IPS DF 19.7 (cell line): ENCODE measurements at places on chromosomes 2 and 18.

GRCh38 chr2:187994464-187995331 is 297.0 kb upstream of the GULP1 start:
- no peak for DNase-seq

DNA sequence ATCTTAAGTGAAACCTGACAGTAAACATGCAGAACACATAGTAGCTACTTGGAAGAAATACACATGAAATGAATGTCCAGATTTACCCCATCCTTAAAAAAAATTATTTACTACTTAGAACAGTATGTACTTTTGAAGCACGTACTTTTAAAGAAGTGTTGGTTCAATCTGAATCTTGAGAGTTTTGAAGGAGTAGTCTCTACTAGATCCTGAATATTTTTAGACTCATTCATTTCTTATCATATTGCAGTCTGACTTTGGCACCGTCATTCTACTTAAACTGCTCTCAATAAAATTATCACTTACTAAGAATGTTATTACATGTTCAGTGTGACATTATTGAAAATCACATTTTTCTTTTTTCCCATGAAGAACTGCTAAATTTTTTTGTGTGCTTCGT is 187.8 kb downstream of the DPP4 start:
- DNase-seq: no peak

- DNase-seq: no peak
Measured at GRCh38 chr2:201950606-201951005, 83.0 kb upstream of the FZD7 start.

DNA sequence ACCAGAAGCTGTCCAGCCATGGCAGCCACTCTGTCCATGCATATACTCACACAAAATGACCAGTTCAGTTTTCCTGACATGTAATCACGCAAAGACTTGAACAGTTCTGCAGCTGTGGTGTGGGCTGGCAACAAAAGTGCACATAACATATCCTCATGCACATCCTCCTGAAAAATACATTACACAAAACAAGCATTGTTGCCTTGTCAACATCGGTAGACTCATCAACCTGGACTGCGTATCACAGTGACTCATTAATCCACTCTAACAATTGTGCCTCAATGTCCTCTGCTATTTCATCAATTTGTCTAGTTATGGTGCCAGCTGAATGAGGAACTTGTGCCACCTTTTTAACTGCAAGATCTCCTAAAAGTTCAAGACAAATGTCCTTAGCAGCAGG is 19.5 kb downstream of the RBKS start:
- DNase-seq: no peak

- no peak for DNase-seq
Measured at GRCh38 chr2:83051538-83052170, 1407.4 kb downstream of the SUCLG1 start.

- DNase-seq: no peak
Measured at GRCh38 chr18:48670751-48671560, 132.1 kb downstream of the CTIF start.

- DNase-seq: no peak
Measured at GRCh38 chr2:134167015-134167414, 86.9 kb upstream of the MGAT5 start.

DNA sequence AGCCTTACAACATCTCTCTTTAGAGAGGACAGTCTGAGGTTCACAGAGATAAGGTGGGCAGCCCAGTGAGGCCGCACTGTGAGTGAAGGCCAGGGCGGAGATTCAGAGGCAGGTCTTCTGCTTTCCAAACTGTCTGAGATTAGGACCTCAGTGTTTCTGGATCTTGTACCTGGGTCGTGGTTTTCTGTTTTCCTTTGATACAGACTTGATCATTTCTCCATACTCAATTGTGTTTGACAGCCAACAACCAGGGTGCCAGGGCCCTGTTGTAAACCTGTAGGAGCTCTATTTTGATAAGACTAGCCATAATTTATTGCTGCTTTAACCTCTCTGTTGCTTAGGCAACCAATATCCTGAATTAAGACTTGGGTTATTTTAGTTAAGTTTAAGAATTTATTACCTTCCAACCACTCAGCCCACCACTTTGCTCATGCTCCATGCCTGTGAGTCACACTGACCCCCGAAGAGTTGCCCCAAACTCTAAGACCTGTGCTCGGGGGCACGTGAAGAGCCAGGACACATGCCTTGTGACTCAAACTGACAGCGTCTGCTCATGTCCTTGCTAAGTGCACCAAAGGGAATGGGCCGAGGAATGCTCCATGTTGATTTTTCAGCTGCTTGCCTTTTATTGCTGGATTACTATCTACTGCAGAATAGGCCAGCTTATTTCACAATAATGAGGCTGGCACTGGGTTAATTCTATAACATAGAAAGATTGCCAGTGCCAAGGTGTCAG is 248.6 kb downstream of the BCL2 start:
- no peak for DNase-seq

- DNase-seq: no peak
Measured at GRCh38 chr2:64086347-64087082, 57.7 kb downstream of the PELI1 start.

DNA sequence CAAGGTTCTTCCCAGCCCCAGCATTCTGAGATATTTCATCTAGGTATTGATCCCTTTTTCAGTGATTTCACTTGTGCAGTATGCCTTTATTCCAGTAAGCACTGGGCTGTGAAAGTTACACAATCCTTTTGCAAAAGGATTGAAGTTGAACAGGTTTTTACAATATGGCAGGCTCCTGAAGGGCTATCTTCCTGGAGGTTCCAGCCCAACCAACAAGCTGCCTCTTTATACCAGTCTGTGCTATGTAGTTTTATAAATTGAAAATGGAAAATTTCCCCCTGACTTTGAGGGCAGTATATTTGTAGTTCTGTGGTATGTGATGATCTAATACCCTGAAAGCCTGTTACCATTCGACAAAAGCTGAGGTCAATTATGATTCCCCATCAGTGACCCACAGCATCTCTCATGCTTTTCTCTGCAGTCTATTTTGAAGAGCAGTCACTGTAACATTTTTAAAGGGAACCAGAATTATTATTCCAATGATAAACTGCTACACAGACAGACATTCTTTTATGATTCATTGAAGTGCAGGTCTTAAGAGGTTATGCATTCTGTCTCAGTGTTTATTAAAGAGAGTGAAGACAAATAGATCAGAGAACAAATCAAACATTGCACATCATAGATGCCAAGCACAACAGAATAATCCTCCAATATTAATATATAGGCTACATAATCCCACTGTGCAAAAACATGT is 35.2 kb upstream of the STPG4 start:
- DNase-seq: no peak

DNA sequence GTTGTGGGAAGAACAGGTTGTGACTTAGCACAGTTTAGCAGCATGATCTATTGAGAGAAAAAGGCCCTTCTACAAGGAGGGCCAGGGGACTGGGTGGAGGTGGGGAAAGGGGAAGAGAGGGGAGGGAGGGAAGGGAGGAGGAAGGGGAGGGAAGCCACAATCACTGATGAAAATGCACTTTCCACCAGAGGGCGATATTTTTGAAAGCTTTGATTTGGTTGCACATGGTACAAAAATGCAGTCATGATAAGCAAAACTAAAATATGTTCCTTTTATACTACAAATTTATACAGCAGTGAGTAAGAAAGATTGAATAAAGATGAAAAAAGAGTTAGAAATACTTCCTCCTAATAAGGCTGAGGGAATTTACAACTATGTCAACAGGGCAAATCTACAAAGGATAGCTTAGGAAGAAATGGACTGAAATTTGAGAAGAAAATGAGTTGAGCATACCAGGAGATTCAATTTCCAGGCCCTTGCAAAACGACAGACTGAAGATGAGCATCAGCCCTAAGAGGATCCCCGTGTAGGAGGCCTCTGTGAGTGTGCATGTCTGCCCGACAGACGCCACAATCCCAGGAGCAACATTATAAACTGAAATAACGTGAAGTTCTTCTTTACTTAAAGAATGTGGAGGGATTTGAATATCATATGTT is 17.2 kb downstream of the SH3YL1 start:
- DNase-seq: no peak

DNA sequence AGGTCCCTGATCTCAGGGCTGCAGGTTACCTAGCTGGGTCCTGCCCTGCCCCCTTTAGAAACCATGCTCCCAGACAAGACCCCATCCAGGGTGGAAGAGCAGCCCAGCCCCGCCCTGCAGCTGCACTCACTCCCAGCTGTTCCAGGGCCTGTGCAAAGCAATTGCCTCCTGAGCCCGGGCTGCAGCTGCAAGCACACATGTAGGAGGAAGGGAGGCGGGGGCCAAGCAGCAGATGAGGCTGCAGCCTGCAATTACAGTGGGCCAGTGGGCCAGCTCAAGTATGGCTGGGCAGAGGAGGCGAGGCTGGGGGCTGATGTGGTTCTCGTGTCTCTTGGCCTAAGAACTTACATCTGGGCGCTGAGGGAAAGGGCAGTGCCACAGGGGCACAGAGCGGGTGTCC is 65.4 kb upstream of the TUBA3E start:
- no peak for DNase-seq

DNA sequence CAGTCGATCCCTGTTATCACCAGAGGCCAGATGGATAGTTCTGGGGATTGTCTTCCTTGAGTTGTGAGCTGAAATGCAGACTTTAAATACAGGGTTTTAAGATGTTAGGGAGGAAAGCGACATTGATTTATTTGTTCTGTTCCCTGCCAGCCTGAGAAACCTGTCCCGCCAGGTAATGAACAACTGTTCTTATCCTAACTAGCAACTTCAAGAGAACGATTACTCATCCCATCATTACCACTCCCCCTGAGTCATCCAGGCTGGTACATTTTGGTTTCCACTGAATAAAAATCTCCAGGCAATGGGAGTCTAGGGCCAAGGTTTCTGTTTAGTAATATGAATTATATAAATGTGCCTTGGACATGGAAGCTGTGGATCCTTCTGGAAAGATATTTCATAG is 131.2 kb downstream of the LYPD6B start:
- no peak for DNase-seq

GRCh38 chr18:50944245-50944932 is 23.5 kb upstream of the ELAC1 start:
- no peak for DNase-seq

DNA sequence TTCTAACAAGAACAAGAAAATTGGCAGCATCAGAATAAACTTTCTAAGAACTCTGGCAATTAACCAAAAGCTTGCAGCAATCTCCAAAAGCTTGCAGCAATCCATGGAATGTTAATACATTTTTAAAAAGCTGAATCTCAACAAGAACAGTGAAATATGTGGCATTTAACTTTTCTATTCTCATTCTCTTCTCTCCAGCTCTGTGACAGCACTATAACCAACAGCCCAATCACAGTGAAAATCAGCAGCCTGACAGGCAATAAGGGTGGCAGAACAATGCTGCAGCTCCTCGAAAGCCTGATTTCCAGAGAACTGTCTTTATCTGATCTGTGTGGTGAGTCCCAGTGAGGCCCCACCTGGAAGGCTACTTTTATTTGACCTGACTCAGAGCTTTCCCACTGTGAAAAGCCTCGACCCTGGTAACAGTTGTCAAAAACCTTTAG is 60.0 kb downstream of the TMEM131 start:
- DNase-seq: no peak

DNA sequence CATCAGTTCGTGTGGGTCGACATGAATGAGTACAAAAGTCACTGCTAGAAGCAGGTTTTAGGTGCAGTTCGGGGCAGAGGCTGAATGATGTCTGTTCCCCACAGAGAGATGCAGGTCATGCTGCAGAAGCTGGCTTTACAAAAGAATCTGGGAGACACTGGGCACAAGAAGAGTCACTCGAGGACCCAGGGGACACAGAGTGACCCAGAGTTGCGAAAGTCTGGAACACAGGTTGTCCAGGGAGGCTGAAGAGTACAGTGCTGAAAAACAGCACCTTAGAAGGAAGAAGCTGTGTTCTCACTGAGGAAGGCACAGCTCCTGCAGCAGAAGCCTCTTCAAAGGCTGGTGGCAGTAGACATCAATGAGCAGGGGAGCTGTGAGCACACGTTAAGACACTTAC is 14.8 kb downstream of the CACNB4 start:
- no peak for DNase-seq

DNA sequence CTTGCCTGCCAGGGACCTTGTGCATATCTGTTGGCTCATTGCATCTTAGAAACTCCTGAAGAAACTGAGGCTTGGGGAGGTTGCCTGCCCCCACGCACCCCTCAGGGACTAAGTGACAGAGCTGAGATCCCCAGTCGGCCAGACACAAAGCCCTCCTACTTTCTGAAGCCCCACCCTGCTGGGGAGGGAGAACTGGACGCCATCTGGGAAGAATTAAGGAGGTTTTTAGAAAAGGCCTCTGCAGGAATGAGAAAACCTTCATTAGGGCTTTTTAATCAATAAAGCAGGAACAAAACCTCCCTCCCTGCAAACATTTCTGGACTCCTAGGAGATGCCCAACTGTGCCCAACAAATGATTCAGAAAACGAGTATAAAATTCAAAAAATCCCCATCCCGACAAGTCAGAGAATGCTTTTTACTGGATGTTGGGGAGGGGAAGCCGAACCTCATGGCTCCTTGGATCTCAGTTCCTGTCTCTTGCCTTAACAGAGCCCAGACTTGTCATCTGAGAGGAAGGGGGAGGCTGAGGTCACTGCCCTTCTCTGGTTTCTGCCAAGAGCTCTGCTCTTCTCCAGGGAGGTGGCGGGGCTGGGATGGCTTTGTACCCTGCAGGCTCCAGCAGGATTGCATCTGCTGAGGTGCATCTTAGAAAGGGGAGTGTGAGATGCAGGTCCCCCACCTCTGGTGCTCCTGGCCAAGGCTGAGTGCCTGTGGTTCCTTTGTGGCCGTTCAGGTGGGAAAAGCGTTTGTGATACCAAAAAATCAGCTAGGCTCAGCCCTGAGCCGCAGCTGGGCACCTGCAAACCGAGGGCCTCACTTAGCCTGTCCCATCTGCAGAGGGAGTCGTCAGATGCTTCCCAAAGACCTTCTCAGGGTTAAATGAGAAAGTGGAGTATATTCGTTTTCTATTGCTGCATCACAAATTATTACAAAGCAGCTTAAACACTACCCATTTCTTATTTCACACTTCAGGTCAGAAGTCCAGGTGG is 142.4 kb downstream of the ZFP36L2 start:
- DNase-seq: no peak

DNA sequence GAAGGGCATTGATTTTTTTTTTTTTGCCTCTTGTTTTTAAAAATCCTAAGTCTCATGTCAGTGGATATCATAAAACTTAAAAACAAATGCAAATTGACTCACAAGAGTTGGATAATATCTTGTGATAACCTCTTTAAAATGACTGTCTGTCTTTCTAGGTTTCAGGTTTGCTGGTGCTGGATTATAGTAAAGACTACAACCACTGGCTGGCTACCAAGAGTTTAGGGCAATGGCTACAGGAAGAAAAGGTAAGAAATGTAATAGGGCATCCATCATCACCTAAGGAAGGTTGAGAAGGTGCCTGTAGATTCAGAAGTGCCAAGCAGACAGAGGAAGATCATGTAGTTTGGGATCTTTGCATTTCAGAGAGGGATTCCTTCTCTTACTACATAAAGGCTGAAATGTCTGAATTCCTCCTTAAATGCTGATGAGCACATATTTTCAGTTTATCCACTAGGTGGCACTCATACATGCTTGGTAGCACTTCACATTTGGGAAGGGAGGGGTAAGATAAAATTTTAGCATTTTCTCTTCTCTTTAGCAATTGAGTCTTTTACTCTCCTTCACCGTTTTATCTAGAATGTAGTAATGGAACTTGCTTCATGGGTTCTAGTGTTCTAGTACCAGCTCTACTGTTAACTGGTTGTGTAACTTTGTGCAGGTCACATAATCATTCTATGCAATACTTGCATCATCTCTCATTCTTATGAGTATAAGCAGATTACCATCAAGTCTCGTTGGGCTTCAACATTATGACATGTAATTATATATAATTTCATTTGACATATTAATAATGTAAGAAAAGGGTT is 21.1 kb downstream of the CPS1 start:
- peak; percentile 38 for DNase-seq

GRCh38 chr2:1521878-1522830 is 108.9 kb downstream of the TPO start:
- DNase-seq: no peak

- no peak for DNase-seq
Measured at GRCh38 chr2:26559556-26559955, 81.6 kb downstream of the CIB4 start.
